ENCODE measurements at places on chromosomes 12 and 14.

DNA sequence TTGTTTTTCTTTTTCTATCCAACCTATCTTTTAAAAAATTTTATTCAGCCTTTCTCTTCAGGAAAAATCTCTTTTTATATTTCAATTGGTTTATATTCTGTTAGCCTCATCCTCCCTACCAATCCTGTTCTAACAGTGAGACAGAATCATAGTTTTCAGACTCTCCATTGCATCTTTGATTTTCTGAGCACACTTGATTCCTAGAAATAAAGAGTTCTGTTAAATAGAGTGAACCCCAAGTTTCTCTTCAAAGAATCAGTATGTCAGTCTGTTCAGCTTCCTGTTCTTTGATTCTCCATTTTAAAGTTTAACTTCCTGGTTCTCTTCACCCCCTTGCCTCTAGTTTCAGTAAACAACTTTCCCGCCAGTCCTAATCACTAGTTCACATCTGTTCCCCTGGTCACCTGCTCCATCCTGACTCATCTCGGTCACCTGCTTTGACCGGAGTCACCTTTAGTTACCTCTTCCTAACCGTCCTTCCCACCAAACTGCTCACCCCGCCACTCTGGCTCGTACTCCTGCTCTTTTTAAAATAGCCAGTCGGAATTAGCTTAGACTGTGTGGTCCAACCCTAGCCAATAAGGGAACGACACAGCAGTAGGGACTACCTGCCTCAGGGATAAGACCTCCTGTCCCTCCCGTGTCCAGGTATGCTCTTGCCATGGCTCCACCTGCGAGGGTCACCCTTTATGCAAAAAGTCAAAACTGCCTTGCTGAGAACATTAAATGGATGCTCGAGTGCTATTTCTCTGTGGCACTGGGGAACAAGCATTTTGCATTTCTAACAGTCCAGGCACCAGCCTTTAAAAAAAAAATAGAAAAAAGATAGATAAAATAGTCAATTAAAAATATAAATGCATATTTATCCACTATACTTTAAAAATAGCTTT is 48.4 kb downstream of the DDX51 start:
- DNase-seq = no peak

GRCh38 chr12:92039046-92039445 is 106.6 kb downstream of the BTG1 start:
- DNase-seq = no peak

DNA sequence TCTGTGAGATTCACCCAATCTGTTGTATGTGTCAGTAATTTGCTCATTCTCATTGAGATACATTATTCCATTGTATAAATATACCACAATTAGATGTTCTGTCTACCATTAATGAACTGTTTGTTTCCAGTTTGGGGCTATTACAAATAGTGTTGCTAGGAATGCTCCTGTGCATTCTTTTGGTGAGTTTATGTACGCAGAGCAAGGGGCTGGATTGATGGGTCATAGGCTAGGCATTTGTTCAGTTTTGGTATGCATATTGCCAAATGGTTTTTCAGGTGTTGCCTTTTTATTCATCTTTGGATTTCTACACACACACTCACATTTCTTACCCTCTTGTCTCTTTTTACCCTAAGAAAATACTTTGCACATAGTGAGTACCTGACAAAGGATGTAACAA is 93.4 kb downstream of the GPATCH2L start:
- DNase-seq = no peak

- no peak for DNase-seq
These were observed 306.3 kb downstream of the APAF1 start for GRCh38 chr12:98951406-98951805.

DNA sequence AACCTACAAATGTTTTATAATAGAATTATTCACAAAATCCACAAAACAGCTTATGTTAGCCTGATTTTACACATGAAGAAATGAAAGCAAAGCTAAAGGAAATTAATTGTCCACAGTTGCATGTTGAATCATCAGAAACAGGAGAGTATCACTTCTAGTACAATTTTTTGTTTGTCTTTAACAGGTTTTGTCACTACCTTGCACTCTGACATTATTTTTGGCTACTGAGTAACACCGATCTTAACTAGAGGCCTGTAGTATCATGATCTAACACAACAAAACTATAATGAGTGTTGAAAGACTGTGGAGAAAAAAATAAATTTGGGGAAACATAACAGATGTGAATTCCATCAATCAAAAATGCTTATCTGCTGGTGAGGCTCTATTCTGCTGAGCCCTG is 60.1 kb downstream of the TAOK3 start:
- DNase-seq = no peak

DNA sequence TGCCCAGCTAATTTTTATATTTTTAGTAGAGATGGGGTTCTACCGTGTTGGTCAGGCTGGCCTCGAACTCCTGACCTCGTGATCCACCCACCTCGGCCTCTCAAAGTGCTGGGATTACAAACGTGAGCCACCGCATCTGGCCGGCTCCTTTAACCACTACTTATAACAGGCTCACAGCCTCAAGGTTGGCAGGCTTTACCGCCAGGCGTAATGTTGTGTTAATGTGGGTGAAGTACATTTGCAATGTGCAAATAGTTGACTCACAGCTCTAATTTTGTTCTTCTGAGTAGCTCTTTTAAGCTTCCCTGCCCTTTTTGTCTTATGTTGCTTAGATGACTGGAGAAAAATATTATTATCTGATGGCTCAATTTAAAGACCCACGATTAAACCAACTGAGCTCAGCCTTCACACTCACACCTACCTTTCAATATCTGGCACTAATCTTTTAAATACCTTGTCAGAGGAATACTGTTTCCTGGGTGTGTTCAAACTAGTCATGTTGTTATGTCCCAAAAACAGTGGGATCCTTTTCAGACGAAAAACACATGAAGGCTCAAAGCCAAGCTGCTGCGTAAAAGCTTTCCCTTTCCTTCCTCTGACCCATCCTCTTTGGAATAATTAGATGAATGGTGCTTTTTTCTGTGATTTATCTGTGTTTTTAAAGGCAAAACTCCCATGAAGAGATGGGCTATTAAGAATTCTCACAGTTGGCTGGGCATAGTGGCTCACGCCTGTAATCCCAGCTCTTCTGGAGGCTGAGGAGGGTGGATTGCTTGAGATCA is 57.2 kb upstream of the USP44 start:
- DNase-seq = no peak

DNA sequence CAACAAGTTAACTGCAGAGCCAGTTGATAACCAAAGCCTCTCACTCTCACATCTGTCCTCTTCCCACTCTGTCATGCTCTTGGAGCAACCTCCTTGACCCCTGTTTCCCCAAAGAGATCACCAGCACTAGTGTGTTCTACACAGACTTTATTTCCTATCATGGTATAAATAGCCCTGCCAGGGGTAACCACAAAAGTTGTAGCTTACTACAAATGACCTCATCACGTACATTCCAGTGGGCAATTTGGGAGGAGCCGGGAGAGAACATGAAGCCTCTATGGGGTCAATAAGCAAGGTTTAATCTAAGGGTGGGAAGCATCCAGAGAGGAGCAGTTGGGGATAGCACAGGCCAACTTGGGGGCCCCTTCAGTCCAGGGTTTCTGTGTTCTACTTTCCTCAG is 186.5 kb downstream of the KCNA5 start:
- DNase-seq = no peak

Data from stimulated activated CD4-positive, alpha-beta T cell treated with anti-CD3 and anti-CD28 coated beads, Interleukin-4, amount 100 ng/mL, for 48 hours (primary cell).